ENCODE measurements at places on chromosomes 6 and 20. TPM values are rescaled to one million over a fixed set of nuclear protein-coding genes. Genes with fewer than 3 reads are reported as not detected.

DNA sequence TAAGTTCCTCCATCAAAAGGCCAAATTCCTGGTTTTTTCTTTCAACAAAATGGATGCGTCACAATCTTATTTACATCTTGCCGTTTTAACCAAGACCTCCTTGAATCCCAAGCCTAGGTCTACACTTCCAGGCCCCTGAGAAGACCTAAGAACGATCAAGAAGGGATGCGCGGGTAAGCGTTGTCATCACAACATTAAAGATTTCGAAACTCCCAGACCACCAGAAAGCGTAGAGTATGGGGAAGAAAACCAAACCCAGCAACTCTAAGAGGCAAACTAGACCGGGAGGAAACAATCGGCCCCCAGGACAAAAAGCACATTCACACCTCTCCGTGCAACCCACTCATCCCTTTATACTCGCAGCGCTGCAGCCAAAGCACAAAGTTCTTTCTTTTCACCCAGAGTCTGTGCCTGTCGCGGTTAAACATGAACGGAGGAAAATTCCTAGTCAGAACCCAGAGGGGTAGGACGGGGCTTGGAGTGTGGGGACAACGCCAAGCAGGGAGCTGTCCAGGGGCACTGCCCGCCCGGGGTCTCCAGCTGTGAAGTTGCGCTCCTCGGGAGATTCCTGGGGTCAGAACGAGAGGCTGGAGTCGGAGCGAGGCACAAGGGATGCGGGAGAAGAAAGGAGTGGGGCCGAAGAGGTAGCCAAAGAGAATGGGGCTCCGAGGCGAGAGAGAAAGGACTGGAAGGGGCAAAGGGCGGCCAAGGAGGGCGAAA is 725 bp downstream of the OSER1 start:
- DNase-seq = peak; percentile 28

DNA sequence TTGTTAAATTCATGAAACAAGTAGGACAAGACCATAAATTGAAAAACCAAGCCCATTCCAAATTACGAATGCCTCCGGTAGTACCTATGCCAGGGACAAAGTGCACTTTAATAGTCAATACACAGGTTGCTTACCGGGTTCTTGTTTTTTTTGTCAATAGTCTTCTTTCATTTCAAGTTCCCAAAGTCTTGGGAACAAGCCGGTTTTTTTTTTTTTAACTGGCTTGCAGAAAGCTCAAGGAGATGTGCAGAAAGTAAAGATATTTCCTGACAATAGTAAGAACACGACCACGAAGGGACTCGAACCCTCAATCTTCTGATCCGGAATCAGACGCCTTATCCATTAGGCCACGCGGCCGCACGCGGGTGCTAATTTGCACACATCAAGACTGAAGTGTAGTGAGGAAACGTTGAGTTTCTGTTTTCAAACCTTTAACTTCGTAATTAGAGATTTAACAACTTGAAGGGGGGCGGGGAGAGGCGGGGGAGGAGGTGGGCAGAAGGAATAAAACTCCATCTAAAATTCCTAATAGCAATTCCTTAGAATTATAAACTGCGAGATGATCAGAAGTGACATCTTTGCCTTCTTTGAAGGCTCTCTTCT is 181.0 kb downstream of the TRIM27 start:
- DNase-seq = no peak

- no peak for DNase-seq
Measured at GRCh38 chr6:41624621-41625380, 13.5 kb upstream of the MDFI start.

- no peak for DNase-seq
Measured at GRCh38 chr6:98579941-98580340, 254.4 kb upstream of the POU3F2 start.

GRCh38 chr20:62726276-62726675 is 17.6 kb downstream of the NTSR1 start:
- no peak for DNase-seq

GRCh38 chr6:20126102-20126752 is 86.0 kb downstream of the MBOAT1 start:
- no peak for DNase-seq

- no peak for DNase-seq
Measured at GRCh38 chr20:62114894-62115293, 7.4 kb upstream of the LSM14B start.

- DNase-seq = no peak
Measured at GRCh38 chr20:47024461-47024937, 129.9 kb downstream of the EYA2 start.

GRCh38 chr6:44837741-44838140 is 450.2 kb downstream of the CDC5L start:
- no peak for DNase-seq

DNA sequence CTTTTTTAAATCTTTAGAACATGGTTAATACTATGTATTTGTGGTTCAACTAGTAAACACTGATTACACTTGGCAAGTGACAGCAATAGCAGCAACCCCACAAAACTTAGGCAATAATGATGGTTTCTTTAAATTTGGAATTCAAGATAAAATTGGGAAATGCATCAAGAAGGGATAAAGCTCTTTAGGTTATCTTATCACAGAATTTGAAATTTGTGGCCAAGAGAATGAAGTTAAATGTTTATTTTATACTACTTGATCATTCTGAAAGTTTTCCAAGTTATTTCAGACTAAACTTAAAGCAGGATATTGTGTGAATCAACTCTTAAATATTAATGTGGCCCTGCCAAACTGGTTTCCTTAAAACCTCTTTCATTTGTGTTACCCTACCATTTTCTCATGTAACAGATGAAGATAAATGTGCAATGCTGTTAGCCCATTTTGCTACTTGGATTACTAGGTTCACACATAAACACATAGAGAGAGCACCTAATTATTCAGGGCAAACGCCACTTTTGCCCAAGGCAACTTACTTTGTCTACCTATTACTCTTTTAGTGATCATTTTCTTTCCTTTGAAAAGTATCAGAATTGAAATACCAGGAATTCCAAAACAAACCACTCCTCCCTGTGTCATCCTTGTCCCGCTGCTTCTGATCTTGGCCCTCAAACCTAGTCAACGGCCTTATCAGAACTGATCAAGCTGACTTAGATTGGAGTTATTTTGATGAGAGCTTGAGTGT is 186.7 kb upstream of the TENT5A start:
- DNase-seq = no peak

DNA sequence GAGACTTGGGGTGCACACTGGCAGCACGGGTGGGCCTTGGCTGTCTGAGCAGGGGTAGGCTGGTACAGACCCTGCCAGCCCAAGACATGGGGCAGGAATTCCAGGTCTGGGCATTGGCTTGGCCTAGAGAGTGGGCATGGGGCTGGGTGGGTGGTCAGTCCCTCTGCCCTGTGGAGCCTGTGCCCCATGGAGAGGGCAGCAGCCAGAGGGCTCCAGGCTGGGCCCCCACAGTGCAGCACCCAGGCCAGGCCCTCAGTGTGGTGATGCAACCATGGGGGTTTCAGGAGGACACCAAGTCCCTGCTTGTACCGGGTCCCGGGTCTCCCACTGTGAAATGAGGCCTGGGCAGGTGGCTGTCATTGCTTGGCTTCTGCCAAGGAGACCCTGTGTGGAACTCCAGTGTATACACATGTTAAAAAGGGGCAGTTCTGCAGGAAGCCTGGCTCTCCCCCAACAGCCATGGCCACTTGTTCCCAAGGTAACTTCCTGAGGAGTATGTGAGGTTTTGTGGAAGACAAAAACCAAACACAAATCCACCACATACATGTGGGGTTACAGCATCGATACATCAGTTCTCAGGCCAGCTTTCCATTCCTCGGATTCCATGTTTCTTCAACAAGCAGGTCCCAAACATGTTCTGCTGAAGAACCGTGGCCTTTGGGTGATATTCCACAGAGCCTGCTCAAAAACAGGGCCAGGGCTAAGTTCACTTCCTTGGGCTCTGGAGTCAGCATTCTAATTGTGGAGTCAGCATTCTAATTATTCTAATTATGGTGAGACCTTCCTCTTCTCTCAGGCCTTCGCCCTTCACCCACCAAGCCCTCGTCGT is 77.3 kb downstream of the DACT2 start:
- no peak for DNase-seq

DNA sequence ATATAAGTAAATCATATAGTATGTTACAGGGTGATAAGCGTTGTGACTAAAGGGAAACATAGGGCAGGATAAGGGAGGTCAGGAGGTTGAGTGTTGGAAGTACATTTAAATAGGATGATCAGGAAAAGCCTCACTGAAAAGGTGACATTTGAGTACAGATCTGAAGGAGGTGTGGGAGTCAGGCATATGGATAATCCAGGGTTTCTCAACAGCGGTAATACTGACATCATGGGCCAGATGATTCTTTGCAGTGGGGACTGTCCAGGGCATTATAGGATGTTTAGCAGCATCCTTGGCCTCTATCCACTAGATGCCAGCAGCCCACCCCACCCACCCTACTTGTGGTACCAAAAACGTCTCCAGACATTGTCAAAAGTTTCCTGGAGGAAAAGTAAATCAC is 292.6 kb upstream of the PREP start:
- no peak for DNase-seq

DNA sequence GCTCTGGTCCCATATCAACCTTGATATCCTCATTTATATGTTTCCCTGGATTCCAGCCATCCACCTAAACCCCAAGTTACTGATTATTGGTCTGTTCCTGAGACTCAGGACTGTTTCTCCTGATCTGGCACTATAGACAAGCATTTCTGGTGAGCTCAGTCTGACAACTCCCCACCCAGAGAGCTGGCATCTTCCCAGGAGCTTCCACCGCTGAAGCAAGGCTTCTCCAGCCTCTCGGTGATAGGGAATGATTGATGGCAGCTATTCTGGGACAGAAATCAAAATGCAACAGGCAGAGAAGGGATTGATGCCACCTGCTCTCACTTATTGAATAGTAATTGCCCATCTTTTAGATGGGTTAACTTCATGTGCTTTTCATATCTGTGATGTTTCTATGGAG is 169.7 kb upstream of the GGTLC1 start:
- no peak for DNase-seq

- no peak for DNase-seq
Measured at GRCh38 chr6:105601541-105602236, 198.8 kb upstream of the PREP start.

DNA sequence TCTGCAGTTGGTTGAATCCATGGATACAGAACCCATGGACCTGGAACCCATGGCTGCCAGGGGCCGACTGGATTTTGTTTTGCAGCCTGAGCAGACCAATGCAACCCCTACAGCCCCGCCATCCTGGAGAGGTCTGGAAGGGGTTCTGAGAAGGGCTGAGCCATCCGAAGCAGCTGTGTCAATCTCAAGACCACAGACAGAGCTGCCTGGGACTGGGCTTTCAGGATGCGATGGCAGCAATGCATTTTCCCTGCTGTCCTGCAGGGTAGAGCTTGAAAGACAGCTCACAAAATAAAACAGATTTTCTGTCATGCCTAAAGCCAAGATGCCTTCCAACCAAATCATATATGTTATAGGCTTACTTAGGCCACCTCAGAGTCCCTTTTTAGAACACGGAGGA is 125.8 kb upstream of the NXT1 start:
- DNase-seq = no peak

DNA sequence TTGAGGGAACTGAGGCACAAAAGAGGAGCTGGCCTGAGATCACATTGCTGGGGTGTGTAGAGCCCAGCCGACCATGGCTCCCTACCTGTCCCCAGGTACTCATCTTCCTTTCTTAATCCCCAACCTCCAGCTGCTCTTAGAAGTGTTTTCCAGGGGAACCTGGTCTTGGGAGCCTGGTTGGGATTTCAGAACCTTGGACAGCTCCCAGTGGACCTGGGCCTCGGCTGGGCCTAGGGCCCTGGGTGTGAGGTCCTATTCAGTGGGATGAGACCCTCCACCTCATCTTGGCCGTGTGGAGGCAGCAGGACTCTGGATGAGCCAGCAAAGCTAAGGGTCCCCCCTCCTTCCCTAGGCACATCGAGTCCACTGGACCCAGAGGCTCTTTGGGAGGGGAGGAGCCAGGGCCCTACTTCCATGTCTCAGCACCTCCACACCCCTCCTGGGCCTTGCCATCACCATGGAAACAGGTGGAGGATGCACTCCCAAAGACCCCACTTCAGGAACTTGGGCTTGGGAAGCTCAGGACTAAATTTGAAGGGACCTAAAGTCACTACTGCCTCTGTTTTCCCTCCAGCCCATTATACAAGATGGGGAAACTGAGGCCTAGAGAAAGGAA is 38.5 kb downstream of the DLGAP4 start:
- peak; percentile 31 for DNase-seq

- DNase-seq = no peak
Measured at GRCh38 chr6:7568021-7568420, 22.0 kb upstream of the SNRNP48 start.

Gene EEF1E1
- total RNA-seq = 12.7 TPM

Gene TMEM244
- not detected for total RNA-seq

Gene MANEA
- 3.5 TPM for total RNA-seq

Measured in hematopoietic multipotent progenitor cell (in vitro differentiated cells).